Naive thymus-derived CD8-positive, alpha-beta T cell (primary cell): ENCODE measurements at places on chromosomes 13 and 19. TPM values are rescaled to one million over a fixed set of nuclear protein-coding genes. Genes with fewer than 3 reads are reported as not detected.

The CACNA1A gene
- 0.44 TPM for total RNA-seq

DNA sequence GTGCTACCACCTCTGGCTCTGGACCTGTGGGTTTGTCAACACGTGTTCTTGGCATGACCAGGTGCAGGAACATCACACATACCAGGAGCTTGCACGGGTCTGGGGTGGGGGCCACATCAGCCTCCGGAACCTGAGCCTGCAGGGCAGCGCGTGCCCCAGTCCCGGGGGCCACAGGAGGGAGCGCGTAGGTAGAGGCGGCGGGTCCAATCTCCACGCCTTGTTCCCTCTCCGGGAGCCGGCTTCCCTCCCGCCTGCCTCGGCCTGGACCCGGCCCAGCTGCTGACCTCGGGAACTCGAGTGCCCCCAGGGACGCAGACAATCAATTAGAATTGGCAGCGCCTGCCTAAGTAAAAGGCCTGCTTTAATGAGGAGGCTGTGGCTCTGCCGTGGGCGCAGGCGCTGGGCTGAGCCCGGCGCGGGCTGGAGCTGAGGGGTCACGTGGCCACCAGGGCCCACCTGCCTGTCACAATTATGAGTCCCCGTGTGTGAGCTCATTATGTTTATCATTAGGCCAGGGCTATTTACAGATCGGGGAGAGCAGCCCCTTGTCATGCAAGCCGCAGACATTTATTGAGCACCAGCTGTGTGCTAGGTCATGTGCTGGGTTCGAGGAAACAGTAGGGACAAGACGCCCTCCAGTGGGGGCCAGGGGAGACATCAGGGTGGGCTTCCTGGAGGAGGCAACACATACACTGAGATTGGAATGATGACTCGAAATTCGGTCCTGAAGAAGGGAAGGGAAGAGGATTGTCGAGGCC is 32.2 kb upstream of the TNFAIP8L1 start:
- H3K36me3 ChIP-seq: no peaks in the 10 kb centered on the region
- no peak for DNase-seq
- H3K4me3 ChIP-seq: no peak overlapping the region
- peaks cover 2% of the 10 kb centered on the region for H3K4me1 ChIP-seq
- H3K27ac ChIP-seq: no peak overlapping the region

DNA sequence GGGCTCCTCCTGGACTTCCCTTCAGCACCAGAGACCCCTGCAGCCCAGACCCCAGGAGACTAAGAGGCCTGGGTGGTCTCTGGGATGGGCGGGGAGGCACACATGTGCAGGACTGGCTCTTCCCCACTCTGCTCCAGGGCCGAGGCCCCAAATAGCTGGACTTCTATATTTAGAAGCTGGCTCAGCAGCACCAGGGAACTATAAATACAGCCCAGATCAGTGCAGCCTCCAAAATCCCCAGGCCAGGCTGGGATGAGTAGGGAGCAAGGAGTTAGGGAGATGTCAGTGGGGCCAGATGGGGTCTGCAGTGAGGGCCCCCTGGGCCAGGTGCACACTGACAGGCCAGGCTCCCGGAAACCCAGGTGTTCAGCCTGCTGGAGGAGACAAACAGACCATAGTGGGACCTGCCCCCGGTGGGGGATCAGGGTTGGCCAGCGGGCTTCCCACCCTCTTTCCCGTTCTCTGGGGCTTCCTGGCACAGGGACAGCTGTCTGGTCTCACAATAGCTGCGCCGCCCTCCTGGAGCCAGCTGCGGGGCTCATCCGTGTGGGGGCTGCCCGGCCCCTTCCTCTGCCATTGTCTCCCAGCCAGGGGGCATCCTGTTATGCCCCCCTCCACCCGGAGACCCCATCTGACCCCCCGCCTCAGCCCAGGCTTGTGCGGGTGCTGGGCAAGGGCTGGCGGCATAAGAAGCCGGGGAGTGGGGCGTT is 5.5 kb upstream of the ADGRE5 start:
- H3K36me3 ChIP-seq: no peaks in the 10 kb centered on the region
- peaks cover 20% of the 10 kb centered on the region for H3K4me1 ChIP-seq
- H3K27ac ChIP-seq: peak overlapping the region; percentile 99
- peak overlapping the region; percentile 67 for H3K4me3 ChIP-seq

DNA sequence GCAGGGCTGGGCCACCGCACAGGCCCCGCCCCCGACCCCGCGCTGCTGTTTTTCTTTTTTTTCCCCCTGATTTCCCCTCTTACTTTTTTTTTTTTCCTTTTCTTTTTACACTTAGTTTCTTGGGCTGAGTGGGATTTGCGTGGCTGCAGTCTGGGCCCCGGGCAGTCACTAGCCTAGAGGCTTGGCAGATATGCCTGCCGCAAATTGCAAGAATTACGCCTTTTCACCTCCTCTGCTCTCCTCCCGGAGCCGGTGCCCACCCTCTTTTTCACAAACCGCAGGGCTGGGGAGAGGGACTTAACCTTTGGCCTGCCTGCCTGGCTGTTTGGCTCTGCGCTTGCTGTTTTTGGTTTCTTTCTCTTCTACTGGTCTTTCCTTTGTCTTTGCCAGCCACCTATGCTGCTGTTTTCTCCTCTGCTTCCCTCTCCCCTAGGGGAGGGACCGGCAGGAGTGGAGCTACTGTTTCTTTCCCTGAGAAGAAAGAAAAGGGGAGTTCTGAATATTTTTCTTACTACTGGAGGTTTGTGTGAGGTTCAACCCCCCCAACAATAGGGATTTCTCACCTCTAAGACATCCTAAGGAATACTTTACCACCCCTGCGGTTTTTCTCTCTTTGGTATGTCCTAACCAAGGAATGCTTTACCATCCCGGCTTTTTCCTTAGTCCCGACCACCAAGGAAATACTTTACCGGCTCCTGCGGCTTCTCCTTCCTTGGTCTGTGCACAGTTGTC is 11.0 kb downstream of the ZNF552 start:
- DNase-seq: peak; percentile 25
- peak overlapping the region; percentile 90 for H3K27ac ChIP-seq
- H3K4me1 ChIP-seq: peaks cover 41% of the 10 kb centered on the region
- H3K36me3 ChIP-seq: peaks cover 41% of the 10 kb centered on the region

DNA sequence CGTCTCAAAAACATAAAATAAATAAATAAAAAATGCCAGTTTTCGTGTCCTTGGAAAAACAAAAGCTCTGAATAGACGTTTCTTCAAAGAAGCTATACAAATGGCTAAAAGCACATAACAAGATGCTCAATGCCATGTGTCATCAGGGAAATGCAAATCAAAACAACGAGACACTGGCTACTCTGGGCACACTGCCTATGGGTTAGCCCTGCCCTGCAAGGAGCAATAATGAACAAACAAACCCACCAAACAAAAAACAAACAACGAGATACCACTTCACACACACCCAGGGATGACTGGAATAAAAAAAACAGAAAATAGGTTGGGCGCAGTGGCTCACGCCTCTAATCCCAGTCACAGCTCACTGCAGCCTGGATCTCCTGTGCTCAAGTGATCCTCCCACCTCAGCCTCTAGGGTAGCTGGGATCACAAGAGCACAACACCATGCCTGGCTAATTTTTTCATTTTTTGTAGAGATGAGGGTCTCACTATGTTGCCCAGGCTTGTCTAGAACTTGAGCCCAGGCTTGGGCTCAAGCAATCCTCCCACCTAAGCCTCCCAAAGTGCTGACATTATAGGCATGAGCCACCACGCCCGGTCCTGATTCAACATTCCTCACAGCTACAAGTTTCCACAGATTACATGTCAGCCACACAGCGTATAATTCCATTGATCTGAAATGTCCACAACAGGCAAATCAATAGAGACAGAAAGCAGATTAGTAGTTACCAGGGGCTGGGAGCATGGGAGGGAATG is 15.5 kb upstream of the ISYNA1 start:
- no peak for DNase-seq
- H3K27ac ChIP-seq: no peak overlapping the region
- H3K4me1 ChIP-seq: peaks cover 4% of the 10 kb centered on the region
- H3K36me3 ChIP-seq: peaks cover 64% of the 10 kb centered on the region
- no peaks in the 10 kb centered on the region for H3K27me3 ChIP-seq
- H3K4me3 ChIP-seq: no peak overlapping the region

DNA sequence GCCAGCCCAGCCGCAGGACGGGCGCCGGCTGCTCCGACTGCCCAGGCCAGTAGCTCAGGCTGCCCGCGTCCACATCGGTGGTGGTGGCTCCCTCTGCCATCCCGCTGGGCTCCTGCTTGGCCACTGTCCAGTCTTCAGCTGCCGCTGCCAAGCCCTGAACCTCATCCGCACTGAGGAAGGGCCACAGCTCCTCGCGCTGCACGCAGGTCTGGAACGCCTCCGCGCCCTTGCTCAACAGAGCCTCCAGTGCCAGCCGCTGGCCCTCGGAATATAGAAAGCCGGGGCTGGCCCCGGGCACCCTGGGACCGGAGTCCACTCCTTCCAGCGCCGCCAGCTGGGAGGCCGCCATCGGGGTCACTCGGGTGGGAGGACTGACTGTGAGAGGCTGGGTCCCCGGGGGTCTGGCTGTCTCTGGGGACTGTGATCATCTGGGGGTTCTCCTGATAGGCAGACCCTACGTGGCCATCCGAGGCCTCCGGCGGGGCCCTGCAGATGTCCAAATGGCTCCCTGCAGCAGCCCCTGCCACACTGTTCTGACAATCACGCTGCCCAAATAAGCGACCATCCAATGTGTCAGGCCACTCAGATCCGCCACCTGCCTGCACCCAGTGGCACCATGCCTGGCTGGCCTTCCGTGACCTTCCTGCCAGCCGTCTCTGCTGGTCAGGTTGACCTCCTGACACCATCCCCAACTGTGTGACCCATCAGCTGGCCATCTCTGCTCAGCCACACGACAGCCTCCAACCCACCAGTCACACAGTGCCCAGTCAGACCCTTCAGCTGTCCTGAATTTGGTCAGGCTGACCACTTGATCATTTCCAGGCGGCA is 1.6 kb downstream of the FAM83E start:
- H3K4me3 ChIP-seq: no peak overlapping the region
- no peak for DNase-seq
- H3K4me1 ChIP-seq: peaks cover 28% of the 10 kb centered on the region

The TEX26 gene
- total RNA-seq: not detected

DNA sequence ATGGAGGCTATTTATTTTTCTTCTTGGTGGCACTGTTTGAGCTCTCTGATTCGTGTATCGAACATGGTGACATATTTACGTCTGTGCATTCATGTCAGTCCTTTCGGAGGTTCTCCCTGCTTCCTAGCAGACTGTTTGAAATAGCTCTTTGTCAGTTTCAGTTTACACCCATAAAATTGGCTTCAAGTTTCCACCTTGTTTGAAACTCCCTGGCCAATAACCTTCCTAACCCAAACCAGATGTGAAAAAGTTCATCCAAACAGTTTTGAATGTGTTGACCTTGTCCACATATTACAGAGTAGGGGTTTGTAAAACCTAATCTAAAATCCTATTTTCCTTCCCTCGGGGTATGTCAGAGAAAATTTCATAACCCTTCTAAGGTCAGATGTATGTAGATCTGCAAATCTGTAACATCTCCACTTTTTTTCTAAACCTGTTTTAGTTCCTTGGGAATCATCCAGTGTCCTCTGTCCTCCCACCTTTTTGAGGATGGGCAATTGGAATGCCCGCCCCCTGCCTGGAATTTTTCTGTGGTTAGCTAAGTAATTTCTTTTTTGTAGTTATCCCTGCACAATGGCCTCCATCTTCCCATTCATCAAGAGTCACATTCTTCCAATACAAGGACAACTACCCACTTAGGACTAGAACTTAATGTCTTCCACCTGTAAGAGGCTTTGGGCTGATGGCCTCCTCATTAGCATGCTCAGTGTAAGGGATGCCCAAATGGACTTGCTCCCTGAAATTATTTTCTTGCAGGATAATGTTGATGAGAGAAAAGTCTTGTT is 499.8 kb downstream of the GPC6 start:
- no peaks in the 10 kb centered on the region for H3K36me3 ChIP-seq
- H3K4me3 ChIP-seq: no peak overlapping the region
- H3K27me3 ChIP-seq: no peaks in the 10 kb centered on the region
- no peak for DNase-seq
- no peaks in the 10 kb centered on the region for H3K4me1 ChIP-seq
- no peak overlapping the region for H3K27ac ChIP-seq

The GNA15 gene
- 0.36 TPM for total RNA-seq

DNA sequence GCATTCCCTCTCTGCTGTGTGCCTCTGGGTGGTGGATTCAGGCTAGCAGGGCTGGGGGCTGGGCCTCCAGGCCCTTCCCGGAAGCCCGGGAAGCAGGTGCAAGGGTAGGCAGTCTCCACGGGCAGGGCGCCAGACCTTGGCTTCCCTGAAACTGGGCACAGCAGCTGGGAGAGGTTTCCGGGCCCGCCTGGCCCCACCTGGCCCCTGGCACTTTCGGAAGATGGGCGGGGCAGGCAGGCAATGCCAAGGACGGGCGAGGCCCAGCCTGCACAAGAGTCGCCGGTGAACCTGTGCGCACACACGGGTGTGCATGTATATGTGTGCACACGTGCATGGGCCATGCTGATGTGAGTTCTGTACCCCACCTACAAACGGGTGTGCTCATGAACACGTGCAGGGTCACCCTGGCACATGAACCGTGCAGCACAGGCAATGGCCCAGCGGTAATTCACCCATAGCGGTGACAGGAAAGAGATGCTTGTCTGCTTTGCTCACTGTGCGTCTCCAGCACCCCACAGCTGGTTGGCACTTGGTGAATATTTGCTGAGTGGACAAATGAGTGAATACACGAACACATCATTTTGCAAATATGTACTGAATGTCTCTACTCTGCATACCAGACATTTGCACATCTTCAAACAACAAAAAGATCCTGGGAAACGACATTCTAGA is 15.3 kb downstream of the GADD45B start:
- peaks cover 9% of the 10 kb centered on the region for H3K27me3 ChIP-seq
- H3K27ac ChIP-seq: no peak overlapping the region
- DNase-seq: no peak
- H3K4me1 ChIP-seq: peaks cover 37% of the 10 kb centered on the region
- no peaks in the 10 kb centered on the region for H3K36me3 ChIP-seq

The GJB6 gene
- total RNA-seq: 4.1 TPM

GRCh38 chr13:88086577-88086976 is 415.4 kb downstream of the SLITRK5 start:
- peaks cover 3% of the 10 kb centered on the region for H3K4me1 ChIP-seq
- no peak overlapping the region for H3K4me3 ChIP-seq
- no peak overlapping the region for H3K27ac ChIP-seq

The SHD gene
- total RNA-seq: not detected

- no peaks in the 10 kb centered on the region for H3K27me3 ChIP-seq
Observed at GRCh38 chr19:55099557-55100506, 17.6 kb downstream of the PPP1R12C start.

The SIX5 gene
- 1.8 TPM for total RNA-seq

The FGF22 gene
- total RNA-seq: 2.6 TPM

GRCh38 chr13:94259984-94260383 is 219.5 kb downstream of the DCT start:
- H3K4me3 ChIP-seq: no peak overlapping the region
- H3K36me3 ChIP-seq: no peaks in the 10 kb centered on the region
- H3K4me1 ChIP-seq: peaks cover 5% of the 10 kb centered on the region
- H3K27me3 ChIP-seq: no peaks in the 10 kb centered on the region
- DNase-seq: no peak
